Fibroblast of skin of left biceps (primary cell): ENCODE measurements at places on chromosomes 7 and 10.

GRCh38 chr10:70760271-70760787 is 24.8 kb downstream of the TBATA start:
- DNase-seq, result no peak

DNA sequence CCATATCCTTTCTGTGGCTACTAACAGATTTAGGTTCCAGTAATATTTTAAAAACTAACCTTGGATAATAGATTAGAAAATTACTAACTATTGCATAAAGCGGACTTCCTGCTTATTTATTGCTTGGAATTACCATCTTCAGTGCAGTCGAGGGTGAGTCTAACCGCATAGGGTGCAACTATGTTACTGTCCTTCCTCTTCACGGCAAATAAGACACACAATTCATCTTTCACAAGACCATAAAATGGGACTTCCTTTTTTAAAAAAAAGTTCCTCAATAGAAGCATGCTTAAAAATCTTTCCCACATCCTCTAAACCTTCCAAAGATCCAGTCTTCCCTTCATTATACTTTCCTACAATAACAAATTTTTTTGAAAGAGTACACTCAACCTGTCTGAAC is 2.1 kb downstream of the SLC25A40 start:
- no peak for DNase-seq

DNA sequence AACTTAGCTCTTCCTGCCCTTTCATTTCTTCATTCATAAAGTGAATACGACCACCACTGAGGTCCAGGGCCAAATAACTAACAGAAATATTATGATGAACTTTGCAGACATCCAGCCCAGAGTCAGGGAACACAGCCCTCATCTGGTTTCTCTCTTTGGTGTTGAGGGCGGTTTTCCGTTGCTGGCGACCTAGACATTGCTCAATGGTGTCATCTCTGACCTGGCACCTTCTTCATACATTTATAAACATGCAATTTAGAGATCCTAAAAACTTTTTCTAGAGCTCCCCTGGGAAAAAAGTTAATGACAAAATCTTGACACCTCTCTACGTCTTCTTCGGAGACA is 324 bp upstream of the TET1 start:
- DNase-seq, result no peak

DNA sequence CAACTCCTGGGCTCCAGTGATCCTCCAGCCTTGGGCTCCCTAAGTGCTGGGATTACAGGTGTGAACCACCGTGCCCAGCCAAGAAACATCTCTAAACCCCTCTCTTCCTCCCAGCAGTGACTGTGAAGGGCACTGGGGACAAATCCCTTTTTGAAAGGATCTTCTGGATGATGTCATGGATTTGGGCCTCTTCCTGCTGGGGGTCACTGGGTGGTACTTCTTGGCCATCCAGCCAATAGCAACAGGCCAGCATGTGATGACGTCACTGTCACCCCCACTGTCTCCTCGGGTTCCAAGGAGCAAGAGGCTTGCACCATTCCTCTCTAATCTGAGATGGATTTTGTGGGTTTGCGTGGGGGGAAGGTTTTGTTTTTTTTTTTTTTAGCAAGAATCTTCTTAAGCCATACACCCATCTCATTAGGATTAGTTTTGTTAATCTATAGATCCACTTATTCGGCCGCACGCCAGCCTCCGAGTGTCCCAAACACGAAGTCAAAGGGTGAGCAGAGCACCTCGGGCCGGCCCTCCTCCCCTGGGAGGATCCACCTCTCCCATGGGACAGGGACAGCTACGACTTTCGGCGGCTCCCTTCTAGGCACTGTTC is 29.4 kb upstream of the TNRC18 start:
- DNase-seq, result peak; percentile 28

GRCh38 chr7:125908711-125909110 is 979.1 kb upstream of the POT1 start:
- no peak for DNase-seq

DNA sequence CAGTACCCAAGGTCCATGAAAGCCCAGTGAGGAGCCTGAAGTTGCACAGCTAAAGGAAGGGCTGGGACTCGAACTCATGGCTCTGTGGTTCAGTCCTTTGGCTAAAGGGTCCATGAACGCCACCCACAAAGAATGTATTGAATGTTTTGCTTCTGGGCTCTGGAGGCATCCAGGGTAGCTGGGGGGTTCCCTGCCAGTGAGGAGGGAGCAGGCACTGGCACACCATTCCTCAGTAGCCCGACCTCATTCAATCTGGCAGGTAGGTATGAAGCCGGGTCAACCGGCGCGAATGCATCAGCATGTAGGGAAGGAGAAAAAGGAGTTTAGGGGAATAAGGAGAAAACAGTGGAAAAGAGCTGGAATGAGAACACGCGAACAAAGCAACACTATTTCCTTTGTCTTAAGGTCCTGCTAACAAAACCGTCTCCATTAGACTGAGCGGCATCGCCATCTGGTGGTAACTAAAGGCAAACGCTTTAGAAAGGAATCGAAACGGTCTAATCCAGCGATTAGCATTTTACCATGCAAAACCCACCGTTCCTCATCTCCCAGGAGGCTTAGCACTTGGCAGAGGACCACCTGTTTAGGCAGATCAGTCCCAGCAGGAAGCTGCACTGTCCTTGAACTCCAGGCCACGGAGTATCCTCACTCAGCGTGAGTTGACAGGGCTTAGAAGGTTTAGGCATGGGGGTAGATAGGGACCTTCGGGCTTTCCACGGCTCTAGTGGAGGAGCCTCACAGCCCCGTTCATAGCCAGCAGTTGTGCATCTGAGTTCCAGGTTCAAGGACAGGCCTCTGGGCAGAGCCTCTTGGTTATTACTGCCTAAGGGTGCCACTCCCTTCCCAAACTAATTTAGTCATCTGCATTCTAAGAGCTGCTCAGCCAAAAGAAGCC is 122.8 kb downstream of the UBE2H start:
- peak; percentile 56 for DNase-seq
